Glomerular endothelial cell (primary cell): ENCODE measurements at places on chromosomes 6 and 20. TPM values are rescaled to one million over a fixed set of nuclear protein-coding genes. Genes with fewer than 3 reads are reported as not detected.

GRCh38 chr6:4801491-4802110 is 25.4 kb downstream of the CDYL start:
- no peak for DNase-seq

DNA sequence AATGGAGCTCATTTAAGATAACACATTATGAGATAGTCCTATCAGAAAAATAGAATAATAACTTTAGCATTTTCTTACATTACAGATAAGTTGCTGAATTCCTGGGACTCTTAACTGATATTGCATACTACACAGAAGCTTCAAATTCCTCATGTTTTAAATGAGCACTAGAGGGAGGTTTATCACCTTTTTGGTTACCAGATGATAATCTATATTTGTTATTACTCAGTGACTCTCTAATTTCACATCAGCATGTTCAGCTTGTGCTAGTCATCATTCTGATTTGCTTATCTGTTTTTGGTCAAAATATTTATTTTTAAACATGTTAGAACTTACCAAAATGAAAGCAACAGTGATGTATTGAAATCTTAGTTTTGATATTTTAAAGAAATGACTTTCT is 20.5 kb upstream of the GJA10 start:
- no peak for DNase-seq

- DNase-seq = no peak
Observed at GRCh38 chr6:157904999-157905398, 76.7 kb upstream of the SYNJ2 start.

- DNase-seq = no peak
Observed at GRCh38 chr20:23869520-23869919, 10.0 kb downstream of the CST5 start.

DNA sequence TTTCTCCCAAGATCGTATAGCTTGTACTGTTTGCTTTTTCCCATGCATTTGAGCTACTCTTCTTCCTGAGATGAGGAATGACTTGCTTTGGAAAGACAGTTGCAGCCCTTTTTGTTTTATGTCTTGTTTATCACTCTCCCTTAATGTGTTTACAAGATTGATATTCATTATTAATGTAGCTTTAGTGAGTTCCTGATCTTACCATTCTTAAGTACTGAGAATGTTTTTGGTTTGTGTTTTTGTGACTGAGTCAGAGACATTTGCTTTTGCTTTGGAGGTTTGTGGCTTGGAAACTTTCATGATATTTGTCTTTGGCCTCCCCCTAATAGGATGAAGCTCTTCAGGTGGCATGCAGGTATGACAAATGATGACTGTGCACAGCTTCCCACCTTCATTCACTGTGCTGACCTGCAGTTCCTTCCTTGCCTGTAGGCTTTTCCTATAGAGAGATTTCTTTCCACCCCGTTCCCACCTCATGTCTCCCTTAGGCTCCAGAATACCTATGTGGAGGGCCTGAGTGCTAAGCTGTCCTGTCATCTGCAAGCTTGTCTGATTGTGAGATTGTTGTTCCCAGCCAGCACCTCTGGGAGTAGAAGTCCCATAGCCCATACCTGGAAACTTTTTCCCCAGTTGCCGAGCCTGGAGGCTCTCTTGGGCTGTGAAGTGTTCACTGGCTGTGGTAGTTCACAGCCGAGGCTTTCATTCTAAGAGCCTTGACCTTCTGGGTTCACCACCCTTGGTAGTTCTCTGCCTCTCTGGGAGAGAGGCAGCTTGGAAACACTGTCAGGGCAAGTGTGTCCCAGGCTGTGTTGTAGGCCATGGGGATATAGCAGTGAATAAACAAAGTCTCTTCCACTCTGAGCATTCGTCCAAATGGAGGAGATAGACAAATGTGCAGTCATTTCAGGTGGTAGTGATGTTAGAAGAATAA is 27.1 kb downstream of the CDS2 start:
- no peak for DNase-seq

GRCh38 chr6:100691972-100692371 is 189.2 kb downstream of the ASCC3 start:
- DNase-seq = no peak

GRCh38 chr20:59232618-59233017 is 67.8 kb upstream of the EDN3 start:
- no peak for DNase-seq

GRCh38 chr6:43723737-43724295 is 36.2 kb upstream of the MRPS18A start:
- DNase-seq = no peak

DNA sequence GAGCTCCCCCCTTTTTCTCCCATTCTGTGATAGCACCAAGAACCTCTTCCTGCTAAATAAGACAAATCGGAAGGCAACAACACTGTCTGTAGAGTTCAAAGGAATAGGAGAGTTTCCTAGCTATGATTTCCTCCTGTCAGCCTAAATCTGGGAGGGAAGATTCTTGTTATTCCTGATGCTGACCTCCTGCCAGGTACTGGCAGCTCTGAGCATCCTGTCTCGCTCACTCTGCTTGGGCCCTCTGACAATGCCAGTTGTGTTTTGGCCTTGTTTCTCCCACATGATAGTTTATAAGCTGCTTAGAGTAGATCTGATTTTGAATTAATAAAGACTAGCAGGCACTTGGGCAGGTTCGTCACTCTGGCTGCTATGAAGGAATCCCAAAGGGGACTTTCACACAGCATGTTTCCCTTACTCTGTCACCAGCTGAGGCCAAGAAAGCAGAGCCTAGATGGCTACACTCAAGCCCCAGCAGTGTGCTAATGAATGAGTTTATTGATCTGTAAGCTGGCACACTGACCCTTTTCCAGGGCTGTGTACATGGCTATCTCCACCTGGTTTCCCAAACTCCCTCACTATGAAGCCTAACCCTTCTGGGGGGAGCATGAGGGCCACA is 52.3 kb downstream of the UQCC1 start:
- DNase-seq = no peak

DNA sequence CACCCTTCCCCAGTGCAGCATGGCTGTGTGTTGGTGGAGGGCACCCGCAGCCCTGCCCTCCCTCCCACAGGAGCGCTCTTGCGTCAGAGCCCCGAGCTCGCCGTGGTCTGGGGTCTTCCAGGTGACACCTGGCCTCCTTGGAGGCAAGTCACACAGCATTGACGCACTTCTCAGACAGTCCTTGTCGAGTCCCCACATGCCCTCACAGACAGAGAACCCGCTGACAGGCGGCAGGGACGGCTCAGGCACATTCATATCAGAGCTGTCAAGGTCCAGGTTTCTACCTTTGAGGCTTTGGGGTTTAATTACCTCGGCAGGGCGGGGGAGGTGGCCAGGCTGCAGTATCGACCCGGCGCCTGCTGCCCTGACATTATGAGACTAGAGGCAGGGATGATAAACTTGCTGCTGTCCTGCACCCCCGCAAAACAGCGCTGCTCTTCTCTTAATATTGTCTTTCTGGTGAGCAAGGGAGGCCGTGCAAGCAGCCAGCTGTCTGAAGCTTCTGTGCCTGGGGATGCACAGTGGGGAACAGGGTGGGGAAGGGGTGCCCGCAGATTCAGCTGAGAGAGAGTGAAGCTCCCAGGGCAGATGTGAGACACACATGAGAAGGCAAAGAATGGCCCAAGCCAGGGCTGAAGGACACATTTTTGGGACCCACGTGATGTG is 4.7 kb downstream of the NPEPL1 start:
- DNase-seq = no peak

DNA sequence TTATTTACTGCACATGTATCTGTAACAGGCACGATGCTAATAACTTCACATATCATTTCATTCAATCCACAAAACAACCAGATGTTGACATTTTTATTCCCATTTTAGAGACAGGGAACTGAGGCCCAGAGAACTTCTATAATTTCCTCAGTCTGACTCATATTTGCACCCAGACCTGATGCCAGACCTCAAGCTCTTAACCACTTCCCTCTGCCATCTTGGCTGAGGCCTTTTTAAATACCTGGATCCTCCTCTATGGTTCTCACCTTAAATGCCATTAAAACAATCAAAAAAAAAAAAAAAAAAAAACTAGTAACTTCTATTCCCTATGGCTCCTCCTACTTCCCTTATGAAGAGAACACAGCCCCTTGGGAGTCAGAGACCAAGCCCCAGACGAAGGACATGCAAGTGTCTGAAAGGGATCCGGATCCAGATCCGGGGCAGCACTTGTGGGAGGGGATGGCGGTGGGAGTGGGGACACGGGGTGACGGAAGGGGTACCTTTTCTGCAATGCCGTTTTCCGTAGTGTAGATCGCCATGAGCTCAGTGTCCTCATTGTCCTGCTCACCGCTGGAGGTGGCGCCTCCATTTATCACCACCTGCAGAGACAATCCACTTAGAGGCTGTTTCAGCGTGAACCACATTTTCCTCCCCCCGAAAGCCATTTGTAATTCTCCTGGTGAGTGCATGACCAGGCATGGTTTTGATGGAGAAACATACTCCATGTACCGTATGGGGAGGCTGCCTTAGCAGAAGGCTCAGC is 88.7 kb downstream of the SLC23A2 start:
- DNase-seq = no peak

DNA sequence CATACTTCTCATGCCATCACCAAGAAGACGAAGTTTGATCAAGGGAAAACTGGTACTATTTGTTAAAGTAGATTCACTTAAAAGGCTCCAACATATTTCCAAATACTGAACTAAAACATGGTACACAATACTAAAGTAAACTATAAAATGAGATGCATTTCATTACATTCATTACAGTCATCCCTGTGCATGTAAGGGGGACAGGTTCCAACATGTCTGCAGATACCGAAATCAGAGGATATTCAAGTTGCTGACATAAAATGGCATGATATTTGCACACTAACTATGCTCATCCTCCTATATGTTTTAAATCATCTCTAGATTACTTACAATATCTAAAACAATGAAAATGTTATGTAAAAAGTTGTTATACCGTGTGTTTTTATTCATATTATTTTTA is 893.9 kb upstream of the MANEA start:
- no peak for DNase-seq

- DNase-seq = no peak
Observed at GRCh38 chr20:1783245-1783644, 112.0 kb upstream of the SIRPA start.

- peak; percentile 68 for DNase-seq
Observed at GRCh38 chr20:48051794-48052474, 266.7 kb upstream of the SULF2 start.

DNA sequence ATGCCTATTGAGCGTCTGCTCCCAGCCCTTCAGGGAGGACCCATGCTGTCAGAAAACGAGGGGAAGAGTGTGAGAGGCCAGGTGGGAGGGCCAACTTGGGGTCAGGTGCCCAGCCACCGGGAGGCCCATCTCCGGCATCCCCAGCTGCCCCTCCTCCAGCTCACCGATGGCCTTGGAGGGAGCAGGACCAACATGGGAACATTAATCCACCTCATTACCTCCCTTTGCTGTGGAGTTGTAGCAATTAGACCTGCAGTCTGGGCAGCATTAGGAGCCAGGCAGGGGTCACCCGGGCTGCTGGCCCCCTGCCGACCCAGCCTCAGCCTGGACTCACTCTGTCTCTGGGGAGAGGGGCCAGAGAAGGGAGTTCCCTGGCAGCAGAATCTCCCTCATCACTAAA is 25.1 kb downstream of the DLGAP4 start:
- DNase-seq = no peak

DNA sequence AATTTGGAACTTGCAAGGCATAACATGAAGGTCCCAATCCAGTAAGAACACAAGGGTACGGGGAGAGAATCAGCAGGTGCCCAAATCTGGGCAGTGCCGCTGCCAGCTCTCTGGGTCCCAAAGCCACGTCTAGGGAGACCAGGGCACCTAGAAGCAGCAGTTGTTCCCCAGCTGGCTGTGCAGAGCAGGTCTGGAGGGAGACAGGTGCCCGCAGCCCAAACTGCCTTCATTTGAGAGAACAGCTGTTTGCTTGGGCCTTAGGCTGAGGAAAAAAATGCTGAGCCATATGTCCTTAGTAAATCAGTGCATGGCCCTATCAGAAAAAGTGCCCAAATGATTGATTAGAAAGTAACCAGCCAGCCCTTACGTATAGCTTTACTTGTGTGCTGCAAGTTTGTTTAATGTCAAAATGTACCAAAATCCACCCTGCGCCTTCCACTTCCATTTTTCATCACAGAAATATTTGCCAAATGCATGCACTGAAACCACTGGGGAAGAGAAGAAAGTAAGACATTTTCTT is 9.1 kb upstream of the PRELID3B start:
- DNase-seq = no peak

DNA sequence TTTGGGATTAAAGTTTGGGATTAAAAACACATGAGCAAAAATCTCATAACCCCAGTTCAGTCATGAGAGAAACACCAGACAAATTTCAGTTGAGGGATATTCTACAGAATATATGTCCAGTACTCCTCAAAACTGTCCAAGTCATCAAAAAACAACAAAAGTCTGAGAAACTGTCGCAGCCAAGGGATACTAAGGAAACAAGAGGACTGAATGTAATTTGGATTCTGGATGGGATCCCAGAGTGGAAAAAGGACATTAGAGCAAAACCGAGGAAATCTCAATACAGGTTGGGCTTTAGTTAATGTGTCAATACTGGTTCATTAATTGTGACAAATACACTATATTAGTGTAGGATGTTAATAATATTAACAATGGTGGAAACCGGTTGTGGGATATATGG is 219.3 kb downstream of the BCKDHB start:
- DNase-seq = no peak

- no peak for DNase-seq
Observed at GRCh38 chr20:46252352-46253091, 55.8 kb downstream of the CDH22 start.

DNA sequence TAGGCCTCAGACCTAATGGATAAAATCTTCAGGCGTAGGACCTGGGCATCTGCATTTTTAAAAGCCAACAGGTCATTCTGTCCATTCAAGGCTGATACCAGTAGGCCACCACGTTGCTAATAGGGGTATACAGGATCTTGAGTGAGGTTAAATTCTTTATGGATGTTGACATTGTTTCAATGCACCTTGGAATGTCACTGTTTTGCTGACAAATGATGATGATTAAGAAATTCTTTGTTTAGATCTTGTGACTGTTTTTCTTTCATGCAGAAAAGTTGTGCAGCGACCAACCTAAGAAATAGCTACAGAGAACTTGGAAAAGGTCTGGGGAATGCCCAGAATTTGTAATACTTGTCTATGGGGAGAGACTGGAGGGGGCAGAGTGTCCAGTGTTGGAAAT is 101.1 kb upstream of the CLDN20 start:
- DNase-seq = no peak

DNA sequence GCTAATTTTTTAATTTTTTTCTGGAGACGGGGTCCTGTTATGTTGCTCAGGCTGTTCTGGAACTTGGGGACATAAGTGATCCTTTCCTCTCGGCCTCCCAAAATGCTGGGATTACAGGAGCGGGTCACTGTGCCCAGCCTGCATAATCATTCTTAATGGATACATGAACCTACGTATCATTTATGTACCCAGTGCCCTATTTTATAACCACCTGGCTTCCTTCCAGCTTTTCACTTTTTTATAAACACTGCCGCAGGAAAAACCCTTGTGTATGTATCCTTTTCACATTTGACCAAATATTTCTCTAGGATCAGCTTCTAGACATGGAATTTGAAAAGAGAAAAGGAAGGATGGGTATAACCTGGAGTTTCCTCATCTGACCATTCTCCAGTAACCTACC is 85.6 kb upstream of the RIN2 start:
- DNase-seq = no peak

- no peak for DNase-seq
Observed at GRCh38 chr20:32285621-32286371, 8.3 kb downstream of the KIF3B start.

GRCh38 chr6:142756215-142756630 is 188.8 kb downstream of the HIVEP2 start:
- no peak for DNase-seq

The SDC4 gene
- 59.4 and 64.3 TPM in 2 replicates for total RNA-seq

The CUL9 gene
- 42.1 and 49.7 TPM in 2 replicates for total RNA-seq

The ALDH8A1 gene
- 0.10 and 0.18 TPM in 2 replicates for total RNA-seq

The ATP9A gene
- 48.8 and 57.0 TPM in 2 replicates for total RNA-seq

The PDE7B gene
- total RNA-seq = 17.0 and 37.7 TPM in 2 replicates

The LRRC73 gene
- 0.12 TPM in 1 of 2 replicates, not detected in the other for total RNA-seq

The MRAP2 gene
- total RNA-seq = 0.23 TPM in 1 of 2 replicates, not detected in the other
